ENCODE measurements at places on chromosomes 13 and 19.

GRCh38 chr19:52237197-52237596, 32.2 kb upstream of the ZNF766 start:
- no peak for DNase-seq

DNA sequence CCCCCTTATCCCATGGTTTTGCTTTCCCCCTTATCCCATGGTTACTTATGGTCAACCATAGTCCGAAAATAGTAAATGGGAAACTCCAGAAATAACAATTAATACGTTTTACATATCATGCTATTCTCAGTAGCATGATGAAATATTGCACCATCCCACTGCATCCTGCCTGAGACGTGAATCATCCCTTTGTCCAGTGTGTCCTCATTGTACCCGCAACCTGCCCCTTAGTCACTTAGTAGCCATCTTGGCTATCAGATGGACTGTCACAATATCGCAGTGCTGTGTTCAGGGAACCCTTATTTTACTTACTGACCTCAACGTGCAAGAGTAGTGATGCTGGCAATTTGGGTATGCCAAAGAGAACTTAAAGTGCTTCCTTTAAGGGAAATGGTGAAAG, 10.5 kb upstream of the NBEA start:
- DNase-seq: no peak

DNA sequence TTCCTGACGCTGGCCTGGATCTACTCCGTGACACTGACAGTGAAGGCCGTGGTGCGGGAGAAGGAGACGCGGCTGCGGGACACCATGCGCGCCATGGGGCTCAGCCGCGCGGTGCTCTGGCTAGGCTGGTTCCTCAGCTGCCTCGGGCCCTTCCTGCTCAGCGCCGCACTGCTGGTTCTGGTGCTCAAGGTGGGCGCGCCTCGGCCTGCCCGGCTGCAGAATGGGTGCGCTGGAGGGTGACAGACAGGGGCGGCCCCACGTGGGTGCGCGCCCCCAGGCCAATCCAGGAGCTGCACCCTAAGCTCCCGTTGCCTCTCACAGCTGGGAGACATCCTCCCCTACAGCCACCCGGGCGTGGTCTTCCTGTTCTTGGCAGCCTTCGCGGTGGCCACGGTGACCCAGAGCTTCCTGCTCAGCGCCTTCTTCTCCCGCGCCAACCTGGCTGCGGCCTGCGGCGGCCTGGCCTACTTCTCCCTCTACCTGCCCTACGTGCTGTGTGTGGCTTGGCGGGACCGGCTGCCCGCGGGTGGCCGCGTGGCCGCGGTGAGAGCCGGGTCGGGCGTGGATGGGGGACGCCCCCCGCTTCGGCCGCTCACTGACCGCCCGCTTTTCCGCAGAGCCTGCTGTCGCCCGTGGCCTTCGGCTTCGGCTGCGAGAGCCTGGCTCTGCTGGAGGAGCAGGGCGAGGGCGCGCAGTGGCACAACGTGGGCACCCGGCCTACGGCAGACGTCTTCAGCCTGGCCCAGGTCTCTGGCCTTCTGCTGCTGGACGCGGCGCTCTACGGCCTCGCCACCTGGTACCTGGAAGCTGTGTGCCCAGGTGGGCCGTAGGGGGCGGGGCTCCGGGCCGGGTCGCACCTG, 7.2 kb downstream of the ABCA7 start:
- no peak for DNase-seq

GRCh38 chr13:67086260-67086659, 143.9 kb downstream of the PCDH9 start:
- no peak for DNase-seq

- no peak for DNase-seq
Observed at GRCh38 chr13:44012910-44013757, 133.4 kb downstream of the LACC1 start.

DNA sequence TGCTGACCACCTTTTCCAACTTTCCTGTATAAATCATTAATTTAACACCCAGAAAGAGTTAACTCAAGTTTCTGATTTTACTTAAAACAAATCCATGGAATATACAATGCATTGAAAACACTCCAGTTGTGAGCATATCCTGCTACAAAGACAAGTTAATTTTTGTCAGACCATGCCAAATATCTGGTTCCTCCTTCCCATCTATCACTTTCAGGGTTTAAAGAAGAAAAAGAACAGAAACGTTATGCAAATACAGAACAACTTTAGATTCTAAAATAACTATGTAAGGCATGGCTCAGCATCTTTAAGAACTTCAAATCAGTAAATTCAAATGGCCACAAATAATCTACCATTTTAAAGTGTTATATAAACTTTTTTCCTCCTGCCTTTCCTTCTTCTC, 14.9 kb downstream of the MRPS31 start:
- DNase-seq: no peak

DNA sequence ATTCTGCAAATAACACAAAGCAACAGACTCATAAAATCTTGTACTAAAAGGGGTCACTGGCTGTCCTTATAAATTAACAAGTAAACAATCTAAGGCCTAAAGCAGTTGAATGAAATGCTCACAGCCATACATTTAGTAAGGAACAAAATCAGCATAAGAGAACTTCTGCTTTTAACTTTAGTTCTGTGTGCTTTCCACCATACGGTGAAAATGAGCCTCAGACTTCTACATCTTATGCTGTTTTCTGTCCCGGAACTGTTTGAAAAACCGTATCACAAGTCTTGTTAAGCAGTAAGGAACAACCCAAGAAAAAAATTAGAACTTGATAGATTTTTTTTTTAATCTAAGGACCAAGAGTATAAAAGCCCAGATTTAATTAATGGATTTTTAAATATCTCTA, 549.1 kb upstream of the MIR17HG start:
- DNase-seq: no peak

DNA sequence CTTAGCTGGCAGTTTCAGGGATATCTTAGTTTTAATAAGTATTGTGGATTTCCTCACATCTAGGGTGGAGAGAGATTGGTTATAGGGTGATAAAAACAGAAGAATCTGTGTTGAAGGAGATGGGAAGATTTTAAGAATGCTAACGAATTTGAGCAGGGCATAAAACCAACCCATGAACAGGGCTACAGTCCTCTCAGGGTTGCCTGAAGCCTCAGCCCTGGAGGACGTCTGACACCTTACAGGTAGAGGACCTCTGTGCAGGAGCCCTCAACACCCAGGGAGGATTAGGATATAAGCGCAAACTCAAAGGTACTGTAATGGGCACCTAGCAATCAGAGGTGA, 461 bp upstream of the WASF3 start:
- DNase-seq: no peak

DNA sequence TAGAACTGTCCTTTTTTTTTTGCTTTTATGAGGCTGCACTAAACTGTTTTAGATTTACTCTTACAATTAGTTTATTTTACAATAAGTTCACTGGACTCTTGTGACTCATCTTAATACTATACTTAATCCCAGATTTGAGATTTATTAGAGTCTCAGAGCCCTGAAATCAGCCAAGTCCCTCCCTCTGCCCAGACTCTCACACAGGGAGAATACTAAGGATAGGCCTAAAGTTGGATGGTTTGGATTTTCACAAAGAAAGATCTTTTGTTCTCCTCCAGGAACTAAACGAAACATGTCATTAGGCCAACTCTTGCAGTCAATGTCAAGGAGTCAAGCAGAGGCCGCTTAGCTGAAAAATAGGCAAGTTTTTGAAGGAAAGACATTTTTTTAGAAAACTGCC, 42.7 kb upstream of the MIR17HG start:
- no peak for DNase-seq

- DNase-seq: no peak
Observed at GRCh38 chr19:41218615-41219507, at the start of gene AXL. TSS of gene AXL (plus strand) at chr19:41219223. CDS start at chr19:41219393, 170 bp downstream.

GRCh38 chr13:33230178-33230881, 55.2 kb downstream of the STARD13 start:
- DNase-seq: no peak

DNA sequence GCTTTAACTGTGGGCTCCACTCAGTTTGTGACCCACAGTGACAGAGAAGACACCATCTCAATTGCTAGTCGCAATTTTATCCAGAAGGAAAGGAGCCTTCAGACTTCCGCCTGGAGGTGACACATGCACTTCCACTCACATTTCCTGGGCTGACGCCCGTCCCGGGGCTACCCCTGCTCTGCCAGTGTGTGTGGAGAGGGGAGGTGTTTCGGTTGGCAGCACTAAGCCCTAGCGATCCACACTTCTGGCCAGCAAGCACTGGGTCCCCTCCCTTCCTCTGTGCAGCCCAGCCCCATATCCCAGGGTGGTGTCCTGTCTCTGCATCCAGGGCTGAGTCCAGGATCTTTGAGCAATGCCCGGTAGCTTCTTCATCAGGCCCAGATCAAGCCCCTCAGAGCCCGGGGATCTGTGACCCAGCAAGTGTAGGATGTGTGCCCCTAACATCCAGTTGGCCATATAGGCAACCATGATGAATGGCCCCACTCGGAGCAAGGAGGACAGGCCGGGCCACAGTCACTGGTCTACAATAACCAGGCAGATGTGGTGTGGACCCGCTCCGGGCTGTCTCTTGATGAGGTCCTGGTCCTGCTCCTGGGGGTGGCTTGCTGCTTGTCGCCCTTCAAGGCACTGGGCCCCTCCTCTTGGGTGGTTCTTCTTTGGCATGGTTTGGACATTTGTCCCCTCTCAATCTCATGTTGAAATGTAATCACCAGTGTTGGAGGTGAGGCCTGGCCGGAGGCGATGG, 141.9 kb upstream of the SPACA7 start:
- no peak for DNase-seq

- no peak for DNase-seq
Observed at GRCh38 chr13:40777809-40778175, 6.8 kb upstream of the MRPS31 start.

DNA sequence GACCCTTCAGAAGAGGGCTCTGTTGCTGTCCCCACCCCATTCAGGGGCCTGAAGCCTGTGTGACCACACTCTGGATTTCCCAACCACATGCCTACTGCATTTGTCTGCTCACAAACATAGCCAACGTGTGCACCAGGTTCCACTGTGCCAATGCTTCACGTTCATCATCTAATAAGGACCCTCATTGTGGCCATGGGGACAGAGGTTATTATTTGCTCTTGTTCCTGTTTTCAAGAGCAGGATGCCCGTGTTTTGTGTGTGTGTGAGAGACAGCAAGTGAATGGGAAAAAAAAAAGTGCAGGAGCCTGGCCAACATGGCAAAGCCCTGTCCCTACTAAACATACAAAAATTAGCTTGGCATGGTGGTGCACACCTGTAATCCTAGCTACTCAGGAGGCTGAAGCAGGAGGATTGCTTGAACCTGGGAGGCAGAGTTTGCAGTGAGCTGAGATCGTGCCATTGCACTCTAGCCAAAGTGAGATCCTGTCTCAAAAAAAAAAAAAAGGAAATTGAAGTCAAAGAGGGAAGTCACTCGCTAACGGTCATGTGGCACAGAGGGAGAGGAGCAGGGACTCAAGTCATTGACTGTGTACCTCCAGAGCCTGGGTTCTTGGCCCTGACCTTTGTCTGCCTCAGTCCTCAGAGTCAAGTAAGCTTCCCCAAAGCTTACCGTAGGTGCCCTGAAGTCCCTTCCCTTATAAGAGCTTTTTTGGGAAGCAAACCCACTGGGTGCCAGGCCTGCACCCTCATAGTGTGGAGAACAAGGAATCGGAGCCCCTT, 6.9 kb downstream of the B3GNT8 start:
- DNase-seq: no peak

DNA sequence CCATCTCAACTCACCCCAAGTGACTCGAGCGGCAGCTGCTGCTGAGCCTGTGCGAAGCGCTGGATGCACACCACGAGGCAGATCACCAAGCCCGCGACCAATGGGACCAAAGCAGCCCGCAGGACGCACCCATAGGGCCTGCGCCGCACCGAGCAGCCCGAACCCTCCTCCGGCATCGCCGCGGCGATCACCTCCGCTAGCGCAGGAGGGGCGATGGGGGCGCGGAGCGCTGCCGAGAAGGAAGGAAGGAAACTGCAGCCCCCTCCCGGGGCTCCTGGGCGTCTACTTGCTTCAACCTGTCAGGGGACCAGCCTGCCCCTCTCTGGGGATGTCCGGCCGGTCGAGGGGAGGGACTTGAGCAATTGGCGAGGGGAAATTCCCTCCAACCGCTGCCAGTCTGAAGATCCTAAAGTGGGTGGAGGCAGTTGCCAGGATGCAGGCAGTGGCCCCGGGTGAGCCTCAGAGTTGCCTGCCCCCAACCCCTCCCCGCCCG, at the start of gene CD70:
Gene CD70, minus strand, starts transcription at position 324 of the 493 bp plus-strand sequence. Its CDS starts 148 bp downstream, at position 176.
- peak; percentile 26 for DNase-seq

DNA sequence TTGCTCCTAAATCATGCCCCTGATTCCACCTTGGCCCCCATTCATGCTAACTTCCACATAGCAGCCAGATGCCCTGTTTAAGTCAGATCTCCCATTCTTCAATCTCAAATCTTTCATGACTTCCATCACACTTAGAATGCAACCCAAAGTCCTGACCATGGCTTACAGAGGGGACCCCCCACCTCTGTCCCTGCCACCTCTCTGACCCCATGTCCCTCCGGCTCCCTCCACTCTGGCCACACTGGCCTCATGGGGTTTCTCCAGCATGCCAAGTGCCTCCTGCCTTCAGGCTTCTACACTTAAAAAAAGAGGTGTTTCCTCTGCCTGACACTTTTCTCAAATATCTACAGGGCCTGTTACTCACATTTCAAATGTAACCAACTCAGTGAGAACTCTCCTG, 93.6 kb downstream of the C13orf42 start:
- no peak for DNase-seq

- peak; percentile 19 for DNase-seq
Observed at GRCh38 chr19:17830567-17831418, 9.5 kb upstream of the INSL3 start.

GRCh38 chr19:58518256-58519086, 1.1 kb downstream of the ZBTB45 start:
- DNase-seq: no peak

DNA sequence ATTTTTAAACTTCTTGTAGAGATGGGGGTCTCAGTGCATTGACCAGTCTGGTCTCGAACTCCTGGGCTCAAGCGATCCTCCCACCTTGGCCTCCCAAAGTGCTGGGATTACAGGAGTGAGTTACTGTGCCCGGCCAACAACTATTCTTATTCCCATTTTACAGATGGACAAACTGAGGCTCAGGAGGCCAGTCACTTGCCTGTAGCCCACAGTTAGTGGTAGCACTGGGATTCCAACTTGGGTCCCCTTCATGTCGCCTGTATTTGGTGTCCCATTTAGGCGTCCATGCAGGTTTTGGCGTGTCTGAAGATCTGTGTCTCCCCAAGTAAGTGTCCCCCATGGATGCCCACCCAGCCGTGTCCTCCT, 791 bp upstream of the AXL start:
- no peak for DNase-seq

Data from activated T-helper 9 cell treated with anti-CD3 and anti-CD28 coated beads, Interleukin-2, amount 50 U/mL, for 16 hours (primary cell).